Activated naive CD4-positive, alpha-beta T cell treated with anti-CD3 and anti-CD28 coated beads for 36 hours (primary cell): ENCODE measurements at places on chromosomes 16 and 17.
A peak's percentile ranks its signal among the peaks of the same experiment; 100 is the strongest.

DNA sequence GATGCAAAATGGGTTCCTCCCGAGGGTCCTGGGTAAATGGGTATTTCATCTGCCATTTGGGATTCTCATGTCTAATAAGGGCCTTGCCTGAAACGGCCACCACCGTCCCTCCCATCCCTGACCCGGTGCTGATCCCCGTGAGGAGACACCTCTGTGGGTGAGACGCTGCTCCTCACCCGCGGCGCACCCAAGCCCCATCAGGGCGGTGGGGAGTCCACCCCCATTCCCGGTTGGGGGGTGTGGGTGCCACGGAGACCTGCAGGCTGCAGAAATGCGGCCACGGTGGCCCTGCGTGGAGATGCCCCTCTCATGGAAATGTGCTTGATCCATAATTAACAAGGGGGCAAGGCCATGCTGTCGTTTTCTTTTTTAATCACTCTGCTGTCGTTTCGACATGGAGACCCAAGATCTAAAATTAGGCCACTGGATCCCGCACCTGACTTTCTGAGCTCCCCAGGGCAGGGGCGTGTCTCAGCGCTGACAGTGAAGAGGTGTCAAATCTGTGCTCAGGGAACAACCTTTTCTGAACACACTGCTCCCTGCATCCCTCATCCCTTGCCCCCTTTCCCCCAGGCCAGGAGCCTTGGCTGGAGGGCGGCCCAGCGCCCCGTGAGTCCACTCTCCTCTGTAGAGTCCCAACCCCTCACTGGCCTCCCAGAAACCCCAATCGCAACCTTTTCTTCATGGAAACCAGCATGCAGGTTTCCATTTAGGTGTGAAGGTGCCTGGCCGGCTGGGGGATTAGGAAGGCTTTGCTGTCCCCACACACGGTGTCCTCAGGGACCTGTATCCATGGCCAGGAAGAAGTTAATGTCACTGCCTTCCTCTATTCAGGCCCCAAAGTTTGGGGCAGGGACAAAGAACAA, 38.9 kb downstream of the PEMT start:
- no peak for DNase-seq

GRCh38 chr17:49848019-49848473, at the start of gene TAC4:
Gene TAC4, minus strand, starts transcription at chr17:49848069. Its CDS starts 52 bp downstream, at chr17:49848017.
- DNase-seq = no peak

GRCh38 chr16:53896722-53897121, 192.8 kb downstream of the FTO start:
- no peak for DNase-seq

DNA sequence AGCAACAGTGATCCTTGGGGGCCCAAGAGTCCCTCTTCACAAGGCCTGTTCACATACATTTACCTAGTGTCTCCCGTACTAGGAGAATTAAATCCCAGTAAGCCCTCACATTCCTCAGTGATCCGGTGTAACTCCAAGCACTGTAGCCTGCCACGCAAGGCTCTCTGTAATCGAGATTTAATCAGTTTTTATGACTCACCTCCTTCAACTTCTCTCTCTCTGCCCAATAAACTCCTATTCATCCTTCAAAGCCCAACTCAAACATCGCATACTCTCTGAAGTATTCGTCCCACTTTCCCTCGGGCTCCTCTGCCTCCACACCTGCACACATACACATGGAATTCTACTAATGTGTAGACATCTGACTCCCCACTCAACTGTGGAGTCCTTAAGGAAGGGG, 141.8 kb downstream of the CMIP start:
- no peak for DNase-seq

- DNase-seq = no peak
Measured at GRCh38 chr17:20281860-20282259, 185.5 kb downstream of the LGALS9B start.

DNA sequence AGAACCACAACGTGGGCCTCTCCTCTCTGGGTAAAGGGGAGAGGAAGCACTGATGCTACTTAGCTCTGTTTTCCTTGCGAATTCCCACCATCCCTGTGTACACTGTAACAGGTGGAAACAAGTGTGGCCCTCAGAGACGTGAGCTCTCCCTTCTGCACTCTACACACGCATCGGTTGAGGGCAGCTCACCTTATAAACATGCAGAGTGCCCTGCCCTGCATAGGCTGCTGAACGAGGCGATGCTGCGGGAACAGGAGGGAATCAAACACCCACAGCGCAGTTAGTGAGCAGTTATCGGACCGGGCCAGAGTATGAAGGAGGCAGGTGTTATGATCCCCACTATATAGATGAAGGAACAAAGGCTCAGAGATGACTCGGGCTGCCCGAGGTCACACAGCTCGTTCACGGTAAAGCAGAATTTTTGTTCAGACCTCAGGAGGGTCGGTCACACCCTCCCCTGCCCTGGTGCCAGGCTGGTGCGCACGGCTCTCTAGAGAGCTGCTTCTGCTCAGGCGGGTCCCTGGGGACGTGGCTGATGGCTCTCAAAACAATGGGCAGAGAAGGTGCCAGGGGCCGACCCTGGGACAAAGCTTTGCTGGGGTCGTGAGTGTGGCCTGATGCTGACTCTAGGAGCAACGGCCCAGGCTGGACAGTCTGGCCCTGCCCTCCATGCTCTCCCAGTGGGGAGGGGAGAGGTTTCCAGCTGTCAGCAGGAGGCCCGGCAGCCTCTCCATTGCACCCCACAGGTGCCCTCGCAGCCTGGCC, 68.5 kb downstream of the RPH3AL start:
- no peak for DNase-seq

DNA sequence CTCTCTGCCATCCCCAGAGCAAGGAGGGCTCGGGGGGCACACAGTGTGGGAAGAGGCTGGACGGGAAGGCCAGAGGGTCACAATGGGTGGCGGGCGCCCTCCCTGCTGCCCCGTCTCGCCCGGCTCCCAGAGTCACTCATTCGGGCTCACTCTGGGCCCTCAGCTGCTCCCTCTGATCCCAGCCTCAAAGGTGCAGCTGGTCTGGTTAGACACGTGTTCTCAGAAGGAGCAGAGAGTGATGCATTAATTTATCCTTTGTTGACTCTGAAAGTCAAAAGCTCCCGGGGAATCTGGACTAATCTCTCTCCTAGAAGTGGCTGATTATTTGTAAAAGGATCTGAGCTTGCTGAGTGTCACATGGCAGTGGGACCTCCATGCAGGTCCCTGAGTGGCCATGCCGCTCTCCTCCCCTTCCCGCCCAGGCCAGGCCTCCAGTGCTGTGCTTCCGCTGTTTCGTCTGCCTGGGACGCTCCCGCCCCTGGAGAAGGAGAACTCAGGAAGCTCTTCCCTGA, 87.5 kb downstream of the SEC14L1 start:
- DNase-seq = no peak

DNA sequence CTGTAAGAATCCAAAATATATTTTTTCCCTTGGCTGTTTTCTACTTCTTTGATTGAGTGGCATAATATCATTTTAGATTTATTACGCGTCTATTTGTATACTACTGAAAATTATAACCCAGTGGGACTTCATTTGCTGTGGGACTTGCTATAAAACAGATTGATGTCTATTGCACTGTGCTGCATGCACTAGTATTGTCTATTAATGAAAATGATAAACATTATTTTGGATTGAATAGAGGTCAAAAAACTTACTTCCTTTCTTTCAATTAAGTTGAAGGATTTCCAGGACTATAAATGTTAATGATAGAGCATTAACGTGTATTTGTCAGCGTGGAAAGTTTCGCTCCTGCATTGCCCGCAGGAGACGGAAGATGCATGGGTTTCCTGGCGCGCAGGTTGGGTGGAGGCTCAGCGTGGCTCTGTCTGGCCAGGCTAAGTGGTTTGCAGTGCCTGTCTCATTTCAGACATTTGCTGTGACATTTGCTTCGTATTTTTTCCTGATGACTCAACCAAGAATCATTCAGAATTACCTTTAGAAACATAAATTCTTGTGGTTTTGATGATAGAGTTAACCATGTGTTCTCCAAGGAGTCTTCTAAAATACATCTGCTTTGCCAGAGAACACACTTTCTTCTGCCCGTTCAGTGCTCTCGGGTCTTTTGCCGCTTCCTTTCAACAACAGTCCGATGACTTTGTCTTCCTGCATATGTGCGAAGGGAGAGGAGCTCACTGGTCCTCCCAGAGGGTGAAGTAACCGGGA, 216.7 kb downstream of the RPTOR start:
- DNase-seq = peak; percentile 84

DNA sequence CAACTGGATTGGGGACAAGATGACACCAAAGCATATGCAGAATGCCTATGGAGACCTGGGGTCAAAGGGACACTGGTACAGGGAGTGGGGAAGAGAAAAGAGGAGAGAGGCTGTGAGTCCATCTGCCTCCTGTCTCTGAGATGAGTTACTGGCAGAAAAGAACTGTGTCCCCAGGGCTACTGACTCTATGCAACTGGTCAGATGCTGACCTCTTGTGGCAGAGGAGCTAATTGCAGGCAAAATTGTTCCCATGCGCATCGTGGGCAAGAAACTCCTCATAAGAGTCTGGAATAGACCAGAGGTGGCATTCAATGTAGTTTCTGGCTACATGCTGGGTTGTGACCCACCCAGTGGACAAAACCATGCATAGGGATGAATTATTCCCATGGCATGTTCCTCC, 26.1 kb upstream of the MLKL start:
- peak; percentile 71 for DNase-seq

DNA sequence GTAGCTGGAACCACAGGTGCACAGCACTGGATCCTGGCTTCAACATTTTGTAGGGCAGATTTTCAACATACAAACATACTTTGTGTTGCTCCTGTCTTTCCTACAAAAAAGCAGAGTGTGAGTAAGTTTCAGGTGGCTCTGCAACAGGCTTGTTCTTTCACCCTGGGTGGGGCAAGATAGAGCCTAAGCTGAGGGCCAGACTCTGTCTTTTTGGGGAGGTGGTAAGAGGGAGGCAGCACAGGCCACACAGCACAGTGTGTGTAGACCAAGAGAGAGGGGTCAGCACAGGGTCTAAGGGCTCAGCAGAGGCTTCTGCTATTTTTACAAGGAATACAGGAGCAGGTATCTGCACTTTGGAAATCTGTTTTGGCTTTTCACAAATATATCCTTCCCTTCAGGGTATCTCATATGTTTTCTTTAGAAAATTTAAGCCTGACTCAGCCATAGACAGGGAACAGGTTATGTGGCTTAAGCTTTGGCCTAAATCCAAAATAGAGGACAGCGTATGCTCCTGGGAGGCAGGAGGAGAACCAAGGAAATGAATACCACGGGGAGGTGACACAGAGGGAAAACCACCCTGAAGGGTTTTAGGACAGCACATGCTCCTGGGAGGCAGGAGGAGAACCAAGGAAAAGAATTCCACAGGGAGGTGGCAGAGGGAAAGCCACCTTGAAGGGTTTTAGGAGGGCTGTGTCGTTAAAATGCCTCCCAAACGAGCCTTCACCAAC, 21.6 kb downstream of the EMC8 start:
- DNase-seq = no peak

DNA sequence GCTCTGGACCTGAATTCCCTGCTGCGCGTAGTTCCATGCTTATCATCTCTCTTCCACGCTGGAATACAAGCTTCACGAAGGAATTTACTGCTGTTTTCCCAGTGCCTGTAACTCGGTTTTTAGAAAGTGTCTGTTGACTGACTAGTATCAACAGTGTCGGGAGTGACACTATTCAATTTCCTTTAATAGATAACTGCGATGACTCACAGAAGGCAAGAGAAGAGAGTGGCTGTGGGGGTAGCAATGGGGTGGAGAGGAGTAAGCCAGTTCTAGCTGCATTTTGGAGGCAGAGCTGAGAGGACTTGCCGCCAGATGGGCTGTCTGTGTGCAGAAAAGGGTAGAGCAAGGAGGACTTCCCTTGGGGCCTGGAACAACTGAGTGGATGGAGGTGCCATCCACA, 25.2 kb downstream of the B4GALNT2 start:
- DNase-seq = no peak

GRCh38 chr17:3739422-3740124, 15.9 kb downstream of the HASPIN start:
- DNase-seq = no peak

DNA sequence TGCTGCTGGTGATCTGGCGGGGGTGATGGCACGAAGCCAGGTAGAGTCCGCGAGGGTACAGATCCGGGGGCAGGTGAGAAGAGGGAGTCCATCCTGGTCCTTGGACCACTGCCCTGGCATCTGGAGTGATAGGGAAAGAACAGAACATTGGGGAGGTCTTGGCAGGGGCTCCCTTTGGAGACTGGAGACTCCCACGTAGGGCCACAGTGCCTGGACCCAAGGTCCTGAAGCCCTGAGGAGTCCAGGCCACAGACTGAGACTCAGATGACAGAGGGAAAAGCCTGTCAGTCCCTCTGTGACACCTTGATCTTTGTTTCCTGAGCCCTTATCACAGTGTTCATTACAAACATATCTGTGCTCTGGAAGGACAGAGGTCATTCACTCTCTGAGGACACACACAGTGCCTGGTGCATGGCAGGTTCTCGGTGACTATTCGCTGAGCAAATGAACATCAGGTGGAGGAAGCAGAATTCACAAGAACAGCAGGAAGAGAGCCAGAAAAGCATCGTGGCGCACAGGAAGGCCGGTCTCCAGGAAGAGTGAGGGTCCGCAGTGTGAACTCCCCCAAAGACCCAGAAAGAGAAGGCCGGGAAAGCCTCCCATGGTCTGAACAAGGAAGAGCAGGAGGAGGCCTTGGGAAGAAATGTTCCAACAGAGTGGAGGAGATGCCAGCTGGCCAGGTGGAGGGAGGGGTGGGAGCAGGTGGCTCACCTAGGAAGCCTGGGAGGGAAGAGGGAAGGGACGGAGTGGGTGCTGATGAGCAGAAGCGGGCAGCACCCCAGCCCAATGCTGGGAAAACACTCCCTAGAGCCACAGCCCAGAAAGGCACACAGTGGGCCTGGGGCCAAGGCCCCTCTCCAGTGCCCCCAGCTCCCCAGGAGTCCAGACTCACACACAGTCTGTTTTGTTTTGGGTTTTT, 20.5 kb downstream of the PEMT start:
- DNase-seq = no peak

- DNase-seq = no peak
Measured at GRCh38 chr17:75572713-75573539, 14.7 kb upstream of the MYO15B start.

GRCh38 chr16:69720822-69721430, 5.4 kb downstream of the NQO1 start:
- DNase-seq = no peak

- DNase-seq = no peak
Measured at GRCh38 chr16:89720551-89720812, 216 bp downstream of the VPS9D1 start.

GRCh38 chr17:83119987-83120864, 40.8 kb downstream of the METRNL start:
- DNase-seq = no peak

GRCh38 chr17:77526728-77527350, 386.1 kb downstream of the SEC14L1 start:
- no peak for DNase-seq
